ENCODE measurements at places on chromosomes 12 and 14.
A peak's percentile ranks its signal among the peaks of the same experiment; 100 is the strongest.

DNA sequence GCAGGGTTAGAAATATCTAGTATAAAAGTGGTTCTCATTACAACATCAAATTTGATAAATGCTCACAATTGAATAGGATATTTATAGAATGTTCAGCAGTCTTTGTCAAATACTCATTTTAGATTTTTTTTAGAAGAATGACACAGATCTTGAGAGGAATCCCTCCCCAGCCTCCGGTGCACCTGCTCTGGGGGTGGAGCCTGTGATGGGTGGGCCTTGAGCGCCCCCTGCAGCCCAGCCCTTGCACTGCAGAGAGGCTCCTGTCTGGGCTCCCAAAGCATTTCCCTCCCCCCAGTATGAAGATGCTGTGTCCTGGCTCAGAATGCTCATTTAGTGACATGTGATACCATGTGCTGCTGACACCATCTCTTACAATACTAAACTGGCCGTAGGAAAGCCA lies 792.3 kb downstream of the TMEM121 start:
- peak; percentile 81 for DNase-seq

- DNase-seq, result peak; percentile 45
These were observed 60.2 kb downstream of the PLXNC1 start for GRCh38 chr12:94208622-94208966.

- DNase-seq, result no peak
These were observed 184.4 kb downstream of the KIF26A start for GRCh38 chr14:104322531-104323366.

DNA sequence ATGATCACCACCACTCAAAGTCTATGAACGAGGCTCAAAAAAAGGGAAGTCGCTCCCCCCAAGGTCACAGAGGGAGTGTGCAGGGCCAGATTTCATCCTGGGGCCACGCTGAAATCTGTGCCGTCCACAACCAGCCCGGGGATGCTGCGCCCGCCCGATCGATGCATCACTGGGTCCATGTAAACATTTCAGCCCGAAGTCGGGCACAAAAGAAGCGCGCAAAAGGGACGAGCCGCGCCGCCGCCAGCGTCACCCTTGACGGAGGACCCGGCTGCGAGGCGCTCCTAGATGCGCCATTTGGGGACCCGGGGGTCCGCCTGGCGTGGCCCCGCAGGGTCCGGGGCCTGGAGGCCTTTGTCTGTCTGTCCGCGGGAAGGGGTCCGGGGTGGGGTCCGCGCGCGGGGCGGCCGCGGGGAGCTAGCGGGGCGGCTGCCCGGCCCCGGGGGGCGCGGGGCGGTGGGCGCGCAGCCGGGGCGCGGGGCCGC lies 503 bp downstream of the FBXO21 start:
- DNase-seq, result peak; percentile 47

DNA sequence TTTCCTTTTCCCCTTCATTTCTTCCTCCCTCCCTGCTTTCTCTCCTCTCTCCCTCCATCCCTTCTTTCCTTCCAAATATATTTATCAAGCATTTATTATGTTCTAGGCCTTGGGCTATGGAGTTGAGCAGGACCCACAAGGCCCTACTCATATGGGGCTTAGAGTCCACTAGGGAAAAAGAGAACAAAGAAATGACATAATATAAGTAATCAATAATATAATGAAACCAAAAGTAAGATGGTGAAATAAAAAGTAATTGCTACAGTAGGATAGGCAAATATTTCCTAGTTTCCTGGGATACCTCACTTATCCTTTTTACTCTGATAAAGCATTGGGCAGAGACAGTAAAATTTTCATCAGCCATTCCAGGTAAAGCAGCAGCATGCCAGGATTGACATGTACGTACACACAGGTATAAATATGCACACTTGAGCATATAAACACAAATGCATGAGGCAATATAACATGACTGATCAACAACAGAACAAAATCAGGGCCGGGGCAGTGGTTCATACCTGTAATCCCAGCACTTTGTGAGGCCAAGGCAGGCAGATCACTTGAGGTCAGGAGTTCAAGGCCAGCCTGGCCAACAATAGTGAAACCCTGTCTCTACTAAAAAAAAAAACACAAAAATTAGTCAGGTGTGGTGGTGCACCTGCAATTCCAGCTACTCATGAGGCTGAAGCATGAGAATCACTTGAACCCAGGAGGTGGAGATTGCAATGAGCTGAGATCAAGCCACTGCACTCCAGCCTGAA lies 35.5 kb upstream of the CSRP2 start:
- no peak for DNase-seq

DNA sequence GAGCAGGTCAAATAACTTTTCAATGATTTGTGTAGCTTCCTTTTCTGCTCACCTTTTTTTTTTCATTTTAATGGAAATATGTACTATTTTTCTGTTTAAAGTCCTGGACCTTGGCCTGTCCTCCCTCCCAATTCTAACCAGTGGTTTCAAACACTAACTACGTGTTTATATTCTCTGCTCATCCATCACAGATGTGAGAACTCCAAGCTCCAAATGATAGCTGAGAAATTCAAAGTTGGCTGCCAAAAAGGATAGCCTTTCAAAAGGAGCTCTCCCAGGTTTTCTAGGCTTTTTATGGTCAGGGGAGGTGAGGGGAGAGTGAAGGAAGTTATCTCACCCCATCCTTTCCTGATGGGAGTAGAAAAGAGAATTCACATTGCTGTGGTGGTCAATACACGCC lies 486.0 kb upstream of the TBX3 start:
- no peak for DNase-seq

GRCh38 chr14:59925797-59926196 lies 5.9 kb downstream of the LRRC9 start:
- peak; percentile 21 for DNase-seq

DNA sequence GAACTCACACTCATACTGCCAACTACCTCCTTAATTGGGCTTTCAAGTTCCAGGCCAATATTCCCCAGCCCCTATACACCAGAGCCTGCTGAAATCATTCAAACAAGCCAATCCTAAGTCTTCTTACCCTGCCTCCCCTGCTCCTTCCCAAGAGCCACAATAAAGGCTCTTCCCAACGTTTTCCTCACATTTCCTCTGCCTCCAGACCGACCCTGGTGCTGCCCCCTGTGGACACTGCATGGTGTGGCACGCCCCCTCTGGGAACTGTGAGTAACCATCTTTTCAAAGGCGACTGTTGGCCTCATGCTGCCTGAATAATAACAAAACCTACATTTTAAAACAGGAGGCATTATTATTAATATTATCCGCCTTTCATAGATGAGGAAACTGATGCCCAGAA lies 111.6 kb upstream of the NOS1 start:
- DNase-seq, result no peak

GRCh38 chr12:13981990-13982389 lies 588 bp upstream of the GRIN2B start:
- peak; percentile 19 for DNase-seq

DNA sequence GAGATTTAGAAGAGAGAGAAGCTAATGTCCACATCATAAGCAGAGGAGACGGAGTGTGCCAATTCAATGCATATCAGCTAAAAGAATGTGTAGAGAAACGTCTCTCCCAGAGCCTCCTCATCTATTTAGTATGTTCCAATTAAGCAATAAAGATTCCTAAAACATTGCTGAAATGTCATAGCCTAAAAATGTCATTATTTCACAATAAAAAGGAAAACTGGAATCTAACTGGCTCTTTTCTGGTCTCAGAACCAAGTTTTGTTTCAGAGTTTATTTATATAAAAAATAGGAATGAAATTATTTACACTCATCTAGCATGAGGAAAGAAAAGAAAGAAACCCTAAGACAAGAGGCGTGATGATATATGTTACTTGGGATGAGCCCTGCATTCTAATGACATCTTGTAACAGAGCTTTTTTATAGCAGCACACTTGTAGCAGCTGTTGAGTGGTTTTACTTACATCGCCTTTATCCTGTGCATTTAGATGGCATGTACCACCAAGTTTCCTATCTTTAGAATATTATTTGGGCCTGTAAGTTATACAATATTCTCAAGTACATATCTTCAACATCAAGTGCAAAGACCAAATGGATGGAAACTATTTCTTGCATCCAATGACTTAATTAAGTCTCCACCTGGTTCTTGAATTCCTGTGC lies 266.3 kb upstream of the PRKD1 start:
- DNase-seq, result no peak

- no peak for DNase-seq
These were observed 133.9 kb downstream of the RFLNA start for GRCh38 chr12:124428792-124429281.

- peak; percentile 65 for DNase-seq
These were observed 2.2 kb downstream of the MMP17 start for GRCh38 chr12:131830335-131830913.

GRCh38 chr12:81726634-81727033 lies 32.5 kb downstream of the PPFIA2 start:
- DNase-seq, result no peak

- no peak for DNase-seq
These were observed 720 bp upstream of the SLC22A17 start for GRCh38 chr14:23353433-23353780.

DNA sequence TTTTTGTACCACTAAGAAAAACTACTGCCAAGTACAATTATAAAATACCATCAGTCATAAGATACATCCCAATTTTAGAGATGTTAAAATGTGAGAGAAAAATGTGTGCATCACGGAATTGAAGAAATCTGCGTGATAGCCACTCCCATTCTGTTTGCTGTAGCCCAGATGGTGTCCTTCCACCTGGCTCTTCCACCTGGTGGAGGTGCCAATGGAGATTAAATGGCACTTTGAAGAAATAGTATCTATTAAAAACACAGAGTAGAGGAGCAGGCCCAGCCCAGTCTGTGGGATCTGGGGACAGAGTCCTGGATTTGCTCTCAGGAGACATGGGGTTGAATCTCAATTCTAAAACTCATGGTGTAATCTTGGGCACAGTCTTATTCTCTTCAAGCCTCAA lies 35.5 kb downstream of the TSPAN11 start:
- no peak for DNase-seq

GRCh38 chr12:1504895-1505311 lies 89.5 kb downstream of the FBXL14 start:
- no peak for DNase-seq

DNA sequence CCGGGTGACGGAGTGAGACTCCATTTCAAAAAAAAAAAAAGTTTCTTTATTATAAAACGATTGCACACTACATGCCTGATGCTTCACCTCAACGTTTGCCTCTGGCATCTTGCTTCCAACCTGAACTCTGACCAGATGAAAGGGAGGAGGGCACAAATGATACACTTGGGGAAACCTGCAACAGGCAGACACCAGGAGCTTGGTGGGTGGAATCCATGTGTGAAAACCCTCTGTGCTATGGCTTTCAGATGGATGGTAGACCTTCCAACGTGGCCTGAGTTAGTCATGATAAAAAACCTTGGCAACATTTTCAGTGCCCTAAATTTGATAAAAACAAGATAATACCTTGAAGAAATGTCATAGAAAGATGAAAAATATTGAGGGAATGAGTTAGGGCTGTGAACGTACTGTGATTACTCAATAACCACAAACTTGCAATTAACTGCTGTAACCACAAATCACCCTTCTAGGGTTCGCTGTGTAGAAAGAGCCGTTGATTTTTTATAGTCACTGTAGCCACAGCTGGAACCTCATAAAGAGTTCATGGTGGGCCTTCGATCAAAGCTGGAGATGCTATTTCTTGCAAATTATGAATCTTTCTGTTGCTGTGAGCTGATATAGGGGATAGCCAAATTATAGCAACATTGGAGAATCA lies 26.1 kb upstream of the GZMB start:
- no peak for DNase-seq

GRCh38 chr14:59852350-59852749 lies 18.2 kb downstream of the RTN1 start:
- no peak for DNase-seq

DNA sequence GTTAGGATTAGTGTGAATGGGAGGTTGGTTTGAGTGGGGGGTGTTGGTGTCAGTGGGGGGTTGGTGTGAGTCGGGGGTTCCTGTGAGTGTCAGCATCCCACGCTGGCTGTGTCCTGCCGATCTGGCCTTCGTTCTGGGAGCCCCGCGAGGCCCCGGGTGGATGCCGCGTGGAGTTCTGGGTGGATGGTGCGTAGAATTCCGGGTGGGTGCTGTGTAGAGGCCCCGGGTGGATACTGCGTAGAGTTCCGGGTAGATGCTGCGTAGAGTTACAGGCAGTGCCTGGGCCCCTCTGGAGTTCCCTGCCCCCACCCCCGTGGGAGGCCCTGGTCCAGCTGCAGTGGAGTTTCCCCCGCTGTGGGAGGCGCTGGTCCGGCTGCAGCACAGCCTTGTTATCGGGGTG lies 8.7 kb downstream of the NOC4L start:
- no peak for DNase-seq

DNA sequence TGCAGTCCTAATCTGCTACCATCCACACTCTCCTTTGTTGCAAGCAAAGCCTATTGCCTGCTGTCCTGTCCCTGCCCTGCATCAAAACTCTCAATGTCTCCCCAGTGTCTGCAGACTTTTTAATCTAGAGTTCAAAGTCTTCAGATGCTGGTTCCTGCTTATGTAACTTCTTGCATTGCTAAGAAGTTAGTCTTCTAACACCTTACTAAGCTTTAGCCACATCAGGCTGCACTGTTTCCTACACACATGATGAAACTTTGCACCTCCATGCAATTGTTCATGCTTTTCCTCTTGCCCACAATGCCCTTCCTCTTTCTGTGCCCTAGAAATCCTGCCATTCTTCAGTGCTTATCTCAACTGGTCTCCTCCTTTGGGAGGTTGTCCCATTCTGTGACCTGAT lies 16.2 kb upstream of the DICER1 start:
- no peak for DNase-seq

- no peak for DNase-seq
These were observed 554 bp upstream of the DEGS2 start for GRCh38 chr14:100159865-100160533.

- no peak for DNase-seq
These were observed 429.4 kb downstream of the ZFP36L1 start for GRCh38 chr14:68363466-68363842.

DNA sequence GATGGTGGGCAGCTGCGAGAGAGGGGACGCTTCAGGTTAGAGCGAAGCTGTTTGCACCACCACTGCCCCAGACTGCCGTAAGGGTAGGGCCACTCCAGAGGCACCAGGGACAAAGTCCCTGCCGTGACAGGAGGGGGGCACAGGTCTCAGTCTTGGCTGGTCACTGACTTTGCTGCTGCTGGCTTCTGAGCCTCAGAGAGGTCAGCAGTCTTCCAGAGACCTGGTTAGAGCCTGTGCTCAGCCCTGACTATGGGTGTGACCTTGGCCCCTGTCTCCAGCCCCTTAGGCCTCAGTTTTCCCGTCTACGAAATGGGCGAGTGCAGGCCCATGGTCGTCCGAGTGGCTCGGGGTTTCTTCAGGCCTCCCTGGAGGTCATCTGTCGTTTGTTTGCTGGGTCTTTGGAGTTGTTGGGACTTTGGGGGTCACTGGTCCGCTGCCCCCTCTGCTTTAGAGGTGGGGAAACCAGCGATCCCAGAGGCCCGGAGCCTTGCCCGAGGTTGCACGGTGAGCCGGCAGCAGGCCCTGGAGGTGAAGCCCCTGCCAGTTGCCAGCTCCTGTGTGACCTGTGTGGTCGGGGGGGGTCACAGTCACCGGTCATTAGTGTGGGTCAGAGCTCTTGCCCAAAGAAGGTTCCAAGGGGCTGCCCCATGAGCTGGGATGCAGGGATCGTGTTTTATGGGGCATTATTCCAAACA lies 15.3 kb downstream of the MEG3 start:
- no peak for DNase-seq

- no peak for DNase-seq
These were observed 57.8 kb upstream of the ARHGAP5 start for GRCh38 chr14:32019276-32019675.

GRCh38 chr12:15601210-15601800 lies 187.9 kb downstream of the EPS8 start:
- peak; percentile 8 for DNase-seq
